A549 (cell line): ENCODE measurements at places on chromosomes 2 and 18.

- no peak for DNase-seq
Observed at GRCh38 chr2:147464737-147465357, 380.0 kb upstream of the ACVR2A start.

DNA sequence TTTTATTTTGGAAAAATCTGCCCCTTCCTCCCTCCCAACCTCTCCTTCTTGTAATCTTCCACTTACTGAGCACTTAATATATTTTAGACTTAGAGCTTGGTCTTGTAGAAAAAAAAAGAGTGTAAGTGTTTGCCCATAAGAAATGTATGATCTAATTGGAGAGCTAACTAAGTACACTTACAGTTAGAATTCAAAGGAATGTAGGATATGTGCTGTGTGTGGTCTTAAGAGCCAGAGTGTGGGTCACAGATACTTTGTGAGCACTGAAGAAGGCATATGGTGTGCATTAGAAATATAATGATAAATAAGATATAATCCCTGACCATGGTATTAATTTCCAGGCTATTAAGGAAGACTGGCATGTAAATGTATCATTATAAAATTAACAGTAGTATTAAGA is 91.8 kb upstream of the ZNF521 start:
- DNase-seq, result no peak

DNA sequence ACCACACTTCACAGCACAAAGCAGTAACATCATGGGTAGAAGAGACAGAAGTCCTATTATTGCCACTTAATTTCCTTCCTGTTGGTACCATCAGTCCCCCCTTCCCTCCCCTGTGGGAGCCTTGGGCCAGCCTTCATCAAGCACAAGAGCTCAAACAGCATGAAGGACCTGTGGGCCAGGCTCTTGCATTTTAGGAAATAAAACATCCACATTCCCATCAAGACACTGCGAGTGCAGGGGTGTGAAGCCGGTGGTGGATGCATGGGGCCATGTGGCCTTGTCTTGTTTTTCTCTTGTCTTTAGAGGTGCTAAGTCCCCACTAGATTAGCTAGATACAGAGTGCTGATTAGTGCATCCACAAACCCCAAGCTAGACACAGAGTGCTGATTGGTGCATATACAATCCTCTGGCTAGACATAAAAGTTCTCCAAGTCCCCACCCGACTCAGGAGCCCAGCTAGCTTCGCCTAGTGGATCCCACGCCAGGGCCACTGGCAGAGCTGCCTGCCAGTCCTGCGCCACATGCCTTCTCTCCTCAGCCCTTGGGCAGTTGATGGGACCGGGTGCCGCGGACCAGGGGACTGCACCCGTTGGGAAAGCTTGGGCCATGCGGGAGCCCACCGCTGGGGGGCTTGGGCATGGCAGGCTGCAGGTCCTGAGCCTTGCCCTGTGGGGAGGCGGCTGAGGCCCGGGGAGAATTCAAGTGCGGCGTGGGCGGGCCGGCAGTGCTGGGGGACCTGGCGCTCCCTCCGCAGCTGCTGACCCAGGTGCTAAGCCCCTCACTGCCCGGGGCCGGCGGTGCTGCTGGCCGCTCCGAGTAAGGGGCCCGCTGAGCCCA is 14.7 kb upstream of the PXDN start:
- no peak for DNase-seq

DNA sequence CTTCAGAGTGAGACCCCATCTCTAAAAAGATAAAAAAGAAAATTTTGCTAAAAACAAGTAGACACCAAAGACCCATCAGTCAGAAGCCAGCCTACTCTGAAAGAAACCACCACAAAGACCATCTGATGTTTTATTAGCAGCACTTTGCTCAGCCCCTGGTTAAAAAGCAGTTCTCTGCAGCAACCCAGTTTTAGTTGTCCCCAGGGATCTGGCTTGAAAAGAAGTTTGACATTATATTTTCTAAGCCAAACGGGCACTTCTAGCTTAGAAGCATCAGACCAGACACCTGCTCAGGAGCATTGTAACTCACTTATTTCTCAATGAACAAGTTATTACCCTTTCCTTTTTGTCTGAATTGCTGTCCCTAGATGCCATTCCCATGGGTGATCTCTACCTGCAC is 164.2 kb upstream of the ETAA1 start:
- no peak for DNase-seq
